ENCODE measurements at places on chromosomes 12 and 14. TPM values are rescaled to one million over a fixed set of nuclear protein-coding genes. Genes with fewer than 3 reads are reported as not detected.

The SLC2A14 gene
- total RNA-seq = not detected

The CBLN3 gene
- total RNA-seq = 2.0 TPM

The SRRM4 gene
- 0.02 TPM for total RNA-seq

The MYL2 gene
- 0.39 TPM for total RNA-seq

The LRRIQ1 gene
- 0.89 TPM for total RNA-seq

The BDKRB2 gene
- 0.49 TPM for total RNA-seq

The FOXN4 gene
- total RNA-seq = 0.52 TPM

The MYF6 gene
- total RNA-seq = not detected

The KCNH5 gene
- total RNA-seq = not detected

The SYCP3 gene
- total RNA-seq = not detected

The LRRC43 gene
- total RNA-seq = not detected

The SPIC gene
- not detected for total RNA-seq

The ACSM4 gene
- not detected for total RNA-seq

The RNASE12 gene
- not detected for total RNA-seq

The RFLNA gene
- total RNA-seq = not detected

The TMEM229B gene
- total RNA-seq = 0.71 TPM

The OAS2 gene
- total RNA-seq = 0.30 TPM

The SYNDIG1L gene
- not detected for total RNA-seq

The AKAP6 gene
- 1.9 TPM for total RNA-seq

The MUCL1 gene
- not detected for total RNA-seq

The POU6F1 gene
- total RNA-seq = 6.4 TPM

The KRT74 gene
- not detected for total RNA-seq
